ENCODE measurements at places on chromosomes 1 and 21.

DNA sequence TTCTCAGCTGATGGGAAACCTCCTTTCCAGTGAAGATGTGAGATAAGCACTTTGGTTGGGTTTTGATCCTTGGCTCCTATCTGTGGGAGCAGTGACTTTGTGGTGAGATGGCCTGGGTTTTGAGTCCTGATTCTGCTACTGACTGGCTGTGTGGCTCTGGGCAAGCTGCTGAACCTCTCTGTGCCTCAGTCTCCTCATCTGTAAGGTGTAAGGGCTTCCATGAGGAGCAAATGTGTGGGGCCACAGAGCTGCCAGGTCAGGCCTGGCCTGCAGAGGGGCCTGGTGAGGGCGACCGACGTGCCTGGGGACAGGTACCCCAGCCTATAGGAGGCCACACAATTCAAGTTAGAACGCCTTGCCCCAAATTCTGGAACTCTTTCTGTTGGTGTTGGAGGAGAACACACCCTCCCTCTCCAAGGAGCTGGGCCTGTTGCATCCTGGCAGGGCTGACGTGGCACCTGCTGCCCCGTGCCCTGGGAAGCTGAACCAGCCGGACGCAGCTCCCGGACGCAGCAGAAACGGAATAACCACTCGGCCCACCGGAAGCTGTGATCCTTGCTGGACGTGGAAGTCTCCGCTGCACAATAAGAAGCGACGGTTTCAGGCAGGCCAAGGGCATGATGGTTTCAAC is 62.7 kb downstream of the AGPAT3 start:
- no peak for DNase-seq

- no peak for DNase-seq
Observed at GRCh38 chr1:3476666-3477065, 22.2 kb downstream of the ARHGEF16 start.

- no peak for DNase-seq
Observed at GRCh38 chr1:59052166-59052590, 244.7 kb upstream of the FGGY start.

DNA sequence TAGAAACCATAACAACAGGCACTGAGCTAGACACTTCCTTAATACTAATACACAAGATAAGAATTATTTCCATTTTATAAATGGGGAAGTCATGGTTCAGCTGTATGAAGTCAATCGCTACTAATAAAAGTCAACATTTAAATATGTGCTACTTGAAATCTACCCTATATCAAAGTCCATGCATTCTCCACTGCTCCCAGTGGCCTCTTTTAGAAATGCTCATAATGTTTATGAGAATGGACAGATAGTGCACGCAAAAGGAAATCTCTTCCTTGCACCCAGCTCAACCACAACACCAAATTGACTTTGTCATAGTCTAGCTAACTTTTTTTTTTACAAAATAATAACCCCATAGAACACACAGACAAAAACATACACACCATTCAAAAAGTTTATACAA is 281.7 kb upstream of the CXADR start:
- no peak for DNase-seq

DNA sequence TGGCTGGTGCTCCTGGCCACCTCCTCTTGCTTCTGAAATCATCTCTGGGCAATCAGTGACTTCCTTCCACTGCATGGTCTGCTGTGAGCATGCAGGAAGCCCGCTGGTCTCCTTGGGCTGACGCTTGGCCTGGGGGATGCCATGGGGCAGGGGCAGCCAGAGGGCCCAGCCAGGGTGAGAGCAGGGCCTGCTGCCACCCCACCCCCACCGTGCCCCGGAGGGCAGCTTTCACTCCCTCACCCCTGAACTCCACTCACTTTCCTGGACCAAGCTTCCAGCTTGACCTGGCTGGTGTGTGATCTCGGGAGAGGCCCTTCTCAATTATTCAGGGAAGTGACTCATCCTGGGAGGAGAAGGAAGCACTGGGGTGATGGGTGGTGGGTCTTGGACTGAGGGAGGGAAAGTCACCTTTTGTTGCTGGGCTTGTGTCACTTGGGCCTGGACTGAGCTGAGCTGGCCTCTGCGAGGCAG is 270.2 kb upstream of the CSF3R start:
- DNase-seq, result no peak

GRCh38 chr1:246618240-246618808 is 52.1 kb downstream of the CNST start:
- no peak for DNase-seq

- DNase-seq, result no peak
Observed at GRCh38 chr1:167182571-167183320, 37.9 kb upstream of the POU2F1 start.

GRCh38 chr1:48217856-48218255 is 4.7 kb upstream of the SLC5A9 start:
- DNase-seq, result no peak

DNA sequence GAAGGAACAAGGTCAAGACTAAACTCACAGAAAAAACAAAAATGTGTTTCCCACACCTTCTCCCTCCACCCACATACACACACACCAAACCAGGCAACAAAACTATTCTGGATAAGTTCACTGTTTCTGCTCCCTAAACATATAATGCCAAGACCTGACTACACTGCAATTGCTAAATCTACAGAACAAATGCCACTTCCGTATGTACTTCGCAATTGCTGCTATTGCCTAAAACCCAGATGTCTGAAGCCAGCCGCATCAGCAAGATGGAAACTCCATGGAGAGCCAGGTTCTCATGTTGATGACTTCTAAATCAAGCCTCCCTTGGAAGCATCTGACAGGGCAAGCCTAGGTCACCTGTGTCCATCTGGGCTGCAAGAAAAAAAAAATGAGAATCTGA is 8.3 kb upstream of the AIM2 start:
- DNase-seq, result peak; percentile 83

GRCh38 chr1:159171688-159172501 is 480 bp downstream of the CADM3 start:
- no peak for DNase-seq

DNA sequence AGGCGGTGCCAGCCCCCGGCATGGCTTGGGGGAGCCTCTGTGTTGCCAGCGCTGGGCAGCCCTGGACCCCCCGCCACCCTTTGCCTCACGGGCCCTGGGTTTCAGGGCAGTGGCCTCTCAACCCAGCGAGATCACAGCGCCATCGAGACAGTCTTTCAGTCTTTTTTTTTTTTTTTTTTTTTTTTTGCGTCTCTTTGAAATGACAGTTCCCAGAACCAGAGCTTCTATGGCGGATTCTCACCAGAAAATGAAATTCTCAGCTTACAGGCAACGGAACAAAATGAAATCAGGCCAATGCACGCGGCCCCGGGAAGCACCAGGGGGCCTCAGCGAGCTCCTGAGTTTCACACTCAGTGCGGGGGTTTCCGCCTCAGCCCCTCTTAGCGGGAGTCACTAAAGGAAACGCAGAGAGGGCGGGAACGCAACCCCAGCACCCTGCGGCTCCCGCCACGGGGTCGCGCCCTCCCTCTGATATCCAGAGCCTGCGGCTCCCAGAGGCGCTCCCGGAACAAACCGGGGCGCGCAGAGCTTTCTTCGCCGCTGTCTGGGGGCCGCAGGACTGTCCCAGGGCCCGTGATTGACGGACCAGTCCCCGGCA is 8.0 kb upstream of the COL6A1 start:
- DNase-seq, result peak; percentile 70

DNA sequence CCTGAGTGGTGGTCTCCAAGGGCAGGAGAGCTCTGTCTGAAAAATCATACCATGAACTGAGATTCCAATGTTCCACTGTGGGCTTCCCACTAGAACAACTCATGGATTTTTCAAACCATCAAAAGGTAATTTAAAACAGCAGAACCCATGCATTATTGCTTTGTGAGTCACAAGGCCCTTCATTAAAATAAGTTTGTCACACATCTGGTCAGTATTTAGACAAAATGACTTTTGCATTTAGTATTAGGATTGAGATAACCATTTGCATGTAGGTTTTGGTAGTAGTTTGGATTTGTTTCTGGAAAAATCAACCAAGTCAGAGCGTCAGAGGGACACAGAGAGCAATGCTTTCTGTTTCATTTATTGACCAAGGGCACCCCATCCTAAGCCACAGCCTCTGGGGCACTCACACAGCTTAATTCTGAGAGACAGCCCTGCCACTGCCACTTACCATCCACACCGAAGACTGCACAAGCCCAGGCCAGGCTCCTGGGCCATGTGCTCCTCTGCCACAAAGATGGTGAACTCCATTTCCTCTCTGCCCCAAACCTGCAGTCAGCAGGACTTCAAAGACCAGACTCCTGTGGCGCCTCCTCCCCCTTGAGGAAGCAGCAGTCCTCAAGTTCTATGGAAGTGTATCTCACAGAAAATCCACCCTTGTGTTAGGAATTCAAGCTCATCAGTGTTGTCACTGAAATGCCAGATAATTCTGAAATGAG is 132.6 kb upstream of the DUSP10 start:
- no peak for DNase-seq

GRCh38 chr1:234638832-234639799 is 29.1 kb upstream of the IRF2BP2 start:
- no peak for DNase-seq

GRCh38 chr1:193310564-193310963 is 124.2 kb upstream of the B3GALT2 start:
- DNase-seq, result no peak

DNA sequence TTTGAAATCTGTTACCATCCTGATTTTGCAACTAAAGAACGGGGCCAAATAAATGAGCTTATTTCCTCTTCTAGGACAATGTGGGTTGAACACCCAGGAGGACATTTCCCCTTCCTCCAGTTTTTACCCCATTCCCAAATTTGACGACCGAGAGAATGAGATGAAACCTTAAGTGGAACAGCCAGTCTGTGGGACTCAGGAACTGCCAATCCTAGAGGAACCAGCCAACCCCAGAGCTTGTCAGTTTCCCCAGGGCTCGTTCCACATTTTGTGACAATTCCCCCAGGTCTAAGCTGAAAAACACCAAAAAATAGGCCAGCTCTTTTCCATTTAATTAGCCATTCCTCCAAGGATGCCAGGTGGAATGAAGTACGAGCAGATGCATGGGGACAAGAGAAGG is 21.3 kb upstream of the MAPKAPK2 start:
- no peak for DNase-seq

DNA sequence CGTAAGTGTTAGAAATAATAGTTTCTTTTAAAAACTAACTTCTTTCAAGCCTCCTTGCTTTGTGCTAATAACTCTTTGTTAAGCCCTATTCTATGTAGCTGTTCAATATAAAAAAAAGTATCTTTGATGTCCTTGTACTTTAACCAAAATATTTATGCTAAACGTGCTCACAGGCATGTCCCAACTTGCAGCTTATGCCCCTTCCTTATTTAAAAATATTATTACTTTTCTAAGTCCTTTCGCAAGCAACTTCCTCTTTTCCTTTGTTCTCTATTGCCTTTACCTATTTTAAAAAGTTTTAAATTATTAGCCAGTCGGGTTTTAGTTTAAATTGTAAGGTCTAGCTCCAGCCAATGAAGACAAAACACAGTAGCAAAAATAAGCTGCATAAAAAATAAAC is 43.4 kb upstream of the NBPF3 start:
- DNase-seq, result peak; percentile 23

DNA sequence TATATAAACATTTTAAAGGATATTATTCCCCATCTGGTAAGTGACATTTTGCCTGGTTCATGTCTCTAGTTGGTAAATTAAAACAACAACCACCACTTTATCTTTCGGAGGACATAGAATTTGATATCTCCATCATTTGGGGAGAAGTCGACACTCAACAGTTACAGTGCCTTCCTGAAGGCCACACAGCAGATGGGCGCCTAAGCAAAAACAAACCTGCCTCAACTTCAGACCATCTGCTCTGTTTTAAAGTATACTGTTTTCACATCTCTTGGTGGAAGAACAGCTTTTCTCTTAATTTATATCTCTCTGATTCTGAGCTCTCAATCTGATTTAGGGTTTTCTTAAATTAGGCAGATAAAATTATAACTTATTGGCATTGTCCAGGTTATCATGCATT is 282.2 kb downstream of the RYR2 start:
- no peak for DNase-seq

GRCh38 chr1:182255494-182255893 is 136.1 kb downstream of the GLUL start:
- no peak for DNase-seq

GRCh38 chr21:41801321-41802197 is 34.7 kb upstream of the RIPK4 start:
- no peak for DNase-seq

- peak; percentile 60 for DNase-seq
Observed at GRCh38 chr1:64171797-64172281, 31.6 kb upstream of the UBE2U start.

DNA sequence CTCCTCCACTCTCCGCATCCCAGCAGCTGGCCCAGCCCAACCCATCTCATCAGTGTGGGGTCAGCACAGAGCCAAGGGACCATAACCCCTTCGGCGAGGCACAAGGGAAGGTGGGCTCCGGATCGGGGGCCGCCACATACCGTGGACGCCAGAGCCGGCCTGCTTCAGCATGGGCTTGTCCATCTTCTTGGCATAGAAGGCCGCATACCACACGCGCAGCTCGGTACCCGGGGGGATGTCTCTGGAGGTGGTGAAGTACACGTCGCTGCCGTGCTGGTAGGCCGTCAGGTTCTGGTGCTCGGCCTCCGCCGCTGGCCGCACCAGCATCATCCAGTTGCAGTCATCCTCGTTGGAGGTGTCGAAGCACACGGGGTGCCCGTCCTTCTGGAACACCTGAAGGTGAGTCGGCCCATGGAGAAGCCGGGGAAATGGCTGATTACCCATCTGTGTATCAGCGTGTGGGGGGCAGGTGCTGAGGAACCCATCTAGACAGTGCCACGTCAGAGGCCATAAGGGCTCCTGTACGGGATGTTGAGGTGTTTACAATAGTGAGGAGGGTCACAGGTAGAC is 24.6 kb downstream of the PRDM15 start:
- DNase-seq, result no peak

- DNase-seq, result no peak
Observed at GRCh38 chr1:25799352-25799934, 550 bp upstream of the SELENON start.

GRCh38 chr1:119674835-119675289 is 26.8 kb upstream of the ZNF697 start:
- DNase-seq, result no peak

DNA sequence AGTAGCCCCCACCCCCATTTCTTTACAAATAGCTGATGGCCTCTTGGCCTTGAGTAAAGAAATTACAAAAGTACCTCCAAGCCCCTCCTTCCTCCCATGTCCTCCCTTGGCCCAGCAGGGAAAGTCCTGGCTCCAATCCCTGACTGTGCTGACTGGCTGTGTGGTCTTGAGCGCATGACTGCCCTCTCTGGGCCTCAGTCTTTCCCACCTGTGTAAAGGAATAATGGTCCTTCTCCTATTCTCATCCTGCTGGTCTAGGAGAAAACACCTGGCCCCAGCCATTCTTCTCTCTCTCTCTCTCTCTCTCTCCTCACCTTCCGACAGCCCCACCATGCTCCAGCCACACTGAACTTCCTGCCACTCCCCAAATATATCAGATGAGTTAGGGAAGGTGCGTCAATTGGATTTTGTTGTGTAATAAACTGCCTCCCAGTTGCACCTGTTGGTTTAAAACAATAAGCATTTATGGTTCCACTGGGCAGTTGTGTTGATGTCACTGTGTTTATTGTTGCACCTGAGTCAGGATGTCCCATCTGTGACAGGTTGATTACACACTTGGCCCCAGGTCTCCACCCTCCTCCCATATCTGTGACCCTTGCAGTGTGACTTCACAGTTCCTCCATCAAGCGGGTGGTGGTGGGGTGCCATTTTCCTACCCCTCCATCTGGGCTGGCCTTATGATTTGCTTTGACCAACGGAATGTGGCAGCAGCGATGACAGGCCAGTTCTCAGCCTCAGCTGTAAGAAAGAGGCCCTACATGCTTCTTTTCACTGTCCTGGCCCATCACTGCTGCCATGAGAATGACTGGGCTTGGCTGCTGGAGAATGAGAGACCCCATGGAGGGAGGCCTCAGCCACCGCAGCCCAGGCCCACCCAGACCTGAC is 22.3 kb upstream of the LRP8 start:
- no peak for DNase-seq

GRCh38 chr1:17412093-17412870 is 27.2 kb downstream of the RCC2 start:
- no peak for DNase-seq
